ENCODE measurements at places on chromosomes 12 and 14.
A peak's percentile ranks its signal among the peaks of the same experiment; 100 is the strongest.

- DNase-seq, result no peak
These were observed 185.5 kb downstream of the PIWIL1 start for GRCh38 chr12:130523208-130523607.

- DNase-seq, result no peak
These were observed 20.7 kb downstream of the DTX1 start for GRCh38 chr12:113077057-113077858.

DNA sequence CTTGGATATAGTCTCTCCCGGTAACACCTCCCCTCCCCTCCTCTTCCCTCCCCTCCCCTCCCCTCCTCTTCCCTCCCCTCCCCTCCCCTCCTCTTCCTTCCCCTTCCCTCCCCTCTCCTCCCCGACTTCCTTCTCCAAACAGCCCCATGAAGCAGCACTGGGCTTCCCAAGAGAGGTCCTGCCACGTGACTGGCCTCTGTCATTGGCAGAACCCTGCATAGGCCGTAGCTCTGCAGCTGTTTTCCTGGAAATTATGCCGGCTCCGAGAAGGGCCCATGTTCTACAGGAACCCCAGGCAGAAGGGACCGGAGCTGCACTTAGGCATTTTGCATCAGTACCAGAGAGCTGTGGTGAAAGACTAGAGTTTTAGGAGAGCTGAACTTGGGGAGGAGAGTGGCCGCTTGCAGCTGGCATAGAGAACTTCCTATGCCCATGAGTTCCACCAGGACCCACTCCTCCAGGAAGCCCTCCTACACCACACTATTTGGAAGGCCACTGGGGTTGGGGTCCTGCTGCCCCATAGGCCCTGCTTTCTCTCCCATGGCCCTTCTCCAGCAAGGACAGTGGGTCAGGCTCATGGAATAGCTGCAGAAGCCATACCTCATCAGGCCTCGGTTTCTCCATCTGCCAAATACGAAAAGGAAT is 5.1 kb upstream of the TNFAIP2 start:
- no peak for DNase-seq

GRCh38 chr12:93219947-93220346 is 157.8 kb upstream of the NUDT4 start:
- DNase-seq, result no peak

- no peak for DNase-seq
These were observed 319.3 kb upstream of the NOVA1 start for GRCh38 chr14:26917086-26917485.

GRCh38 chr12:8680533-8680932 is 17.3 kb upstream of the RIMKLB start:
- DNase-seq, result no peak

GRCh38 chr14:39673270-39673711 is 241.1 kb upstream of the FBXO33 start:
- DNase-seq, result no peak

DNA sequence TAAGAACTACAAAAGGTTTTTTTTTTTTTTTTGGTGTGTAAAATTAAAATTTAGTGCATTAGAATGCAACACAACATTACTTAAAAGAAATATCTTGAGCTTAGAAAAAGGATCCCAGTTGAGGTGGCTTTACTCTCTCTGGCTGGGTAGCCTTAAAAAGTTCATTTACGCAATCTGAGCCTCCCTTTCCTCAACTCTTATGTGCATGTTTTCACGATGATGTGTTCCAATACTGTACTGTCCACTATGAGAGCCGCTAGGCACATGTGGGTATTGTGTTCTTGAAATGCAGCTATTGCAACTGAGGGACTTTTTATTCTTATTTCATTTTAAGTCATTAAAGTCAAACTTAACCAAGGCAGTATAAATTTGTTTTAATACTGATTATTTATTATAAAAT is 460.9 kb upstream of the SYT1 start:
- no peak for DNase-seq

DNA sequence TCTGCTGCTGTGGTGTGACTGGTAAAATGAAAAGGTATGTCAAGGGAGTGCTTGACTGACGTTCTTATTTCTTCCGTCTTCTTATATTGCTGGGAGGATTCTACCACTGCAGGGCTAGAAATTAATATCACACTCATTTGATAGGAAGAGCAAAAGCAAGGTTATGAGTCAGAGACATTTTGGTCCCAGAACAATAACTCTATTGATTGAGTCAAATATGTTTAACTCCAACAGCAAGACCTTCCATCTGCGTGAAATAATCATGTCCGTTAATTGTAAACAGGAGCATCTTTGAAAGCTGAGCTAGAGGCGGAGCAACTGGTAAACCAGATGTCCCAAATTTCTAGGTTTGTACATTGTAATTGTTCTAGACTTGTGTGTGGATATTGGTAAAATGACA is 1293.6 kb downstream of the AACS start:
- DNase-seq, result no peak

DNA sequence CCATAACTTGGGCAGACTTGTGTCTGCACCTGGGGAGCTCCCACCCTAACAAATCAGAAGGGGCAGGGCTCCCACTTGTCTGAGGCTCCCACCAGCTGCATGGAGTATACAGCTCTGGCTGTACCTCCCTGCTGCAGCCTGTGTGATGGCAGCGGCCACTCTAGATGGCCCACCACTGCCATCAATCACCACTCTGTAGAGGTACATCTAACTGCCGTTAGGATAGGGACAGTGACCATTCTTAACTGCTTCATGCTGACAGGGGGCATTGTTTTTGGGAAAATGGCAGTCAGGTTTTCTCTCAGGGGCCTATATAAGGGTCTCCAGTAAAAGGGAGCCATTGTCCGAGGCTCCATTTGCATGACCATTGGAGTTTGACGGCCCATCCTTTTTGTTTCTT is 42.2 kb downstream of the HSD17B6 start:
- DNase-seq, result no peak

DNA sequence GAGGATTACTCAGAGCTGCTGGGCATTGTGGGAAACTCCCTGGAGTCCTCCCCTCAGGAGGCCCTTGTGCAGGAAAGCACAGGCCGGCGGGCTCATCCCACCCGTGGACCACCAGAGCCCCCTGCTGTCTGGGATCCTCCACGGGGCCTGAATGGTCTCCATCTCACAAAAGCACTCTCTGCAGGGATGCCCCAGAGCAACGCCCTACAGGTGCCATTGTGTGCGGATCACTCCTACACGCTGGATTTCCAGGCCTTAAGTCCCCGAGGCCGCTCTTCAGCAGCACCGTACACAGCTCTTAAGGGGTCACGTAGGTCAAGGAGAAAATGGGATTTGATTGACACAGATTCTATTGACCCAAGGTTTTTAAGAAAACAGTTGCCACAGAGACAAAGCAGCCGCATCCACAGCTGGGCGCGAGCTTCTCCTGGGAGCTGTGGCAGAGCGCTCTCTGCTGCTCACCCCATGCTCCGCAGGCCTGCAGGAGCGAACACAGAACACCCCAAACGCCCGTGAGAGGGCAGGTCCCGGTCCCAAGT is 36.7 kb upstream of the RIMBP2 start:
- no peak for DNase-seq

- no peak for DNase-seq
These were observed 767 bp upstream of the CRY1 start for GRCh38 chr12:107094183-107094448.

- DNase-seq, result no peak
These were observed 25.2 kb upstream of the SCFD1 start for GRCh38 chr14:30596935-30597334.

DNA sequence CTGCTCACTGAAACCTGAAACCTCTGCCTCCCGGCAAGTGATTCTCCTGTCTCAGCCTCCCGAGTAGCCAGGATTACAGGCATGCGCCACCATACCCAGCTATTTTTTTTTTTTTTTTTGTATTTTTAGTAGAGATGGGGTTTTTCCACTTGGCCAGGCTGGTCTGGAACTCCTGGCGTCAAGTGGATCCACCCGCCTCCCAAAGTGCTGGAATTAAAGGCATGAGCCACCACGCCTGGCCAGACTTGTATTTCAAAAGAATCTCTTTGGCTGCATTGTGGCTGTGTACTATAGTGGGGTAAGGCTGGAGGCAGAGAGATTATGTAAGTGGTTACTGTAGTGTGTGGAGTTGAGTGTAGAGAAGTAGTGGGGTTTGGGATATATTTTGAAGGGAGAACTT is 35.1 kb downstream of the TRHDE start:
- no peak for DNase-seq

DNA sequence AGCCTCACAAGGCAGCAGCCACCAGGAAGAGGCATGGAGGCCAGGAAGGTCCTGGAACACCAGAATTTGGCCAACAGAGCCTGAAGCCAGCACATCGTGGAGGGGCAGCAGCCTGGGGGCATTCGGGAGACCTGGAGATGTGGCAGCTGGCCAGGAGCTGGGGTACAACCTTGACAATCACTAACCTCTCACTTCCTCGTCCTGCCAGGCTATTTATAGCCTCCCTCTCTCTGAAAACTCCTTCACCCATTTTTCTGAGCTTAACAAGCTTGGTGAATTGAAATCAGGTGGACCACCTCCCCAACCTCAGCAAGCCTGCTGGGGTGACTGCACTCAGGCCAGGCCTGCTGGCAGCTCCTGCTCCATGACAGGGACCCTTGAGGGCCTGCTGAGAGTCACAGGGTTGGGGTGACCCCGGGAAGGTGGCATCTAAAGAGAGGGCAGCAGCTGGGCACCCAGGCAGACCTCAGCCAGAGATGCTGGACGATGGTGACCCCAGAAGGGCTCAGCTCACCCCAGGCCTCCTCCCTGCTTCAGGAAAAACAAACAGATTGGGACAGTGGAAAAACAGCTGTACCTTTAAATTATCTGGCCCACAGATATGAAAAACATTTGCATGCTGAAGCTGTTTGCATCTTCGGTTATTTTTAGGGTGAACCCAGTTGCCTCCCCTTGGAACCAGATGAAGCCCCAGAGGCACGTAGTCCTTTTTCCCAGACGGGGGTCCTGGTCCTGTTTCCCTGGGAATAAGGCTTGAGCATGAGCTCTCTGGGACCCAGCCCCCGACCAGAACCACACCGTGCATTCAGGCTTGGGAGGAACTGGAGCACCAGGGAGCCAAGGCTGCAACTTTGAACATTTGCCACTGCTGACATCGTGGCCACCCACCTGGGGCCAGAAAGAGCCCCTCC is 67.0 kb downstream of the PITPNM2 start:
- peak; percentile 48 for DNase-seq

GRCh38 chr14:89848165-89848564 is 106.4 kb downstream of the EFCAB11 start:
- DNase-seq, result no peak

- no peak for DNase-seq
These were observed 16.1 kb downstream of the TAMALIN start for GRCh38 chr12:52022841-52023181.

DNA sequence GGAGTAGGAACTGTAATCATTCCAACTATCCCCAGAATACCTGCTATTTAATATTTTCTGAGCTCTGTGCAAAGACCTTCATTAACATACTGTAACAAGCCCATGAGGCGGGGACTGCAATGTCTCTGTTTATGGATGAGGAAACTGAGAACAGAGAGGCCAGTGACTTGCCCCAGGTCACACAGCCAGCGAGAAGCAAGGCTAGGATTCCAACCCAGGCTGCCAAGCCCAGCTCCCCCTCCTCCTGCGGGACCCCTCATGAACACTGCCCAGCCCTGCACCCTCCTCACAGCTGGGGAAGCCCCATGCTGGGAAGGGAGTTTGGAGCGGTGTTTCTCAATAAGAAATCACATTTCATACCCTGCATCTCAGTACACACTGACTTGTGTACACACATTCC is 10.9 kb downstream of the HVCN1 start:
- DNase-seq, result no peak

DNA sequence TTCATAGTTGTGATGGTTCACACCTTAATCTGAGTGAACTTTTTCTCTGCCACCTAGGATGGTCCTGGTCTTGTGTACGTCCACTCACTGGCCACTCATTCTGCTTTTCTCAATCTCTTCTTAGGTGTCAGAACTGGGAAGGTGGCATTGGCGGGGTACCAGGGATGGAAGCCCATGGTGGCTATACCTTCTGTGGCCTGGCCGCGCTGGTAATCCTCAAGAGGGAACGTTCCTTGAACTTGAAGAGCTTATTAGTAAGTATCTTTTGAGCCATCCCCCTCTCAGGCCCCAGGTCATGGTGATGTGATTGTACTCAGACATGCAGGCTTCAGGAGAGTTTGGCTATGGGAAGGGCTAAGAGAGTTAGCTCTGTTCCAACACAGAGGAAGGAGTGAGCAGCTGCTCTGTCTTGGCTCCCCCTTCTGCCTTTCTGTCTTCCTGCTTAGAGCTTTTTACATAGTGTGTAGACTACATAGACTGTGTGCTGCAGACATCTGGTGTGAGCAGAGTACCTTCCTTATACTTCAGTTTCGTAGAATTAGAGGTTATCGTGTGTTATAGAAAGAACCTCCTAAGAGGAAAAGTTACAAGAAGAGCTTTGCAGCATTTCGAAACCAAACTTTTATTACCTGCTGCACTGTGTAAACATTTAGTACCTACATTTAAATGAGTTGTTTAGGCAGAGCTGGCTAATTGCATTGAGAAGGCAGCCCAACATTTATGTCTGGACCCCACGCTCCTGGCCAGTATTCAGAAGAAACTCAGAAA is 54.2 kb downstream of the FNTB start:
- no peak for DNase-seq

- no peak for DNase-seq
These were observed 177.0 kb downstream of the ALX1 start for GRCh38 chr12:85457016-85457415.

DNA sequence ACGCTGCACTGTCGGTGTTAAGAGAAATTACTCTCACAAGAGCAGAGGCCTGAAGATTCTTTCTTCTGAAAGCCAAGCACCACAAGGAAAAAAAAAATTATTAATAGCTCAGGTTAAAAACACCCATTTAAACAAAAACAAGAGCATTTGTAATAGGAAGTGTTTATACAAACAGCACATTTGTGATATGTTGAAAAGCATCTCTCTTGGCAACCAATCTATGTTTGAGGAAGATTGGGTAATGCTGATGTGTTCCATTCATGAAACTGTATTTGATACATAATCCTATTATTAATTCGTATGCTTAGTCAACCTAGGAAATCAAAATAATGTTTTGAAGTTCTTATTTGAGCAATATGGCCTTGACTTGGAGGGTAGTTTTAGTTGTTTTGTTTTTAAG is 36.5 kb downstream of the SSPN start:
- DNase-seq, result no peak

GRCh38 chr14:77947372-77947771 is 147.5 kb downstream of the ADCK1 start:
- no peak for DNase-seq

GRCh38 chr12:58919231-58920101 is 838 bp downstream of the LRIG3 start:
- peak; percentile 42 for DNase-seq

GRCh38 chr12:93524386-93525133 is 47.9 kb upstream of the SOCS2 start:
- no peak for DNase-seq

GRCh38 chr12:132049876-132050275 is 94.2 kb downstream of the DDX51 start:
- DNase-seq, result no peak

DNA sequence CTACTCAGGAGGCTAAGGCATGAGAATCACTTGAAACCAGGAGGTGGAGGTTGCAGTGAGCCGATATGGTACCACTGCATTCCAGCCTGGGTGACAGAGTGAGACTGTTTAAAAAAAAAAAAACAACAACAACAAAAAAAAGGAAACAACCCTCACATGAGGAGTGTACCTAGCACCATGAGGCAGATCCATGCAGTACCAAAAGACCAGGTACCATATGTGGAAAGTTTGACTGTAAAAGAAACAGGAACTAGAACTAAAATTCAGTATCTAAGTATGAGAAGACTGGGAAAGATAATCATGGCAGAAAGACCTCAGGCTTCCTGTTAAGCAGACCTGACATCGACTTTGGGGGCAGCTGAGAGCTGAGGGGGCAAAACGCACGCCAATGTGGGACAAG is 55.1 kb downstream of the TRAFD1 start:
- no peak for DNase-seq

GRCh38 chr14:88950069-88950468 is 125.6 kb downstream of the TTC8 start:
- no peak for DNase-seq
